ENCODE measurements at places on chromosomes 2 and 18.

DNA sequence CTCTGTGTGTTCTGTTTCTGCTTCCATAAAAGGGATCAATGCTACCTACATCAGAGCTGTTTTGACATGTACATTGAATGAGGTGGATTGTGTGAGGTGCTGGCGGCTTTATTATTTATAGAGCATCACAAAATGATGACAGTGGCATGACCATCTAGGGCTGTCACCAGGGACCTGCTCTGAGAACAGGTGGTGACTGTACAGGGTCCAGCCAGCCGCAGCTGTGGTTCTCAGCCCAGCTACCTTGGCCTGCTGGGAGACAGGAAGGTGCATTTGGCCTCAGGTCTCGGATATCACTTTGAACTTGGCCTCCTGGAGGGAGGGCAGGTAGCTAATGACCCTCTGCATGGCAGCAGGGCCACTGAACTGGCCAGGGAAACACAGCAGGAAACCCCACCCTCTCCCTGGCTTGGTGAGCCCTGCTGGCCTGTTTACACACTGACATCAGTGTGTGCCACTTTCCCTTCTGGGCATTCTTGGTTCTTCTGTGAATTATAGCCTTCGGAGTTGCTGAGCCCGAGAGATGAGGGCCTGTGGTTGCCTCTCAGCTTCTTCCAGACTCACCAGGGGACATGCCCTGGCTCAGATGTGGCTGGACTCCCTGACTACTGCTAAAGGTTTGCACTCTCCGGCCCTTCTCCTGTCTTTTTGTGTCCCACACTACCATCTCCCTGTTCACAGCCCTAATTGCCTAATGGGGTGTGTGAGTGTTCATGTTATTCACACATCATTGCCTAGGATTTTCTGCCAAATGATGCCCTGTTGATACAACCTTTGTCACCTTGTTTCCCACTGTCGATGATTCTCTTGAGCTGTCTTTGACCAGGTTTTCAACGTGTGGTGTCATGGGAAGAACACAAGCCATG lies 109.2 kb upstream of the RAB12 start:
- peak; percentile 34 for DNase-seq

DNA sequence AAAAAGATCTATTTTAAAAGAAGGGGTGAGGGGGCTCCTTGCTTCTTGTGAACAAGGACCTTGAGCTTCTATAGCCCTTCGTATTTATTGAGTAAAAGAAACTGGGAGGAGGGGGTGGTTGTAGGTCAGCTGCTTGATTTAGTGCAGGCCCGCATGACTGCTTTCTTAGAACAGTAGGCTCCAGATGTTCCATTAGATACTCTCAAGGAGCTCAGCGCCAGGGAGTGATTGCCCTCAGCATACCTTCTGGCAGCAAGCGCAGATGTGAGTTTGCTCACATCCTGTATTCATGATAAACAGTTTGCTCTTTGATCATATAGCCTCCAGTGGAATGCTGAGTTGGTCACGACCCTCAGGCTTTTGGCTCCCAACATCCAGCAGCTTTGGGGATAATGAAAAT lies 108.9 kb upstream of the XPO1 start:
- no peak for DNase-seq

DNA sequence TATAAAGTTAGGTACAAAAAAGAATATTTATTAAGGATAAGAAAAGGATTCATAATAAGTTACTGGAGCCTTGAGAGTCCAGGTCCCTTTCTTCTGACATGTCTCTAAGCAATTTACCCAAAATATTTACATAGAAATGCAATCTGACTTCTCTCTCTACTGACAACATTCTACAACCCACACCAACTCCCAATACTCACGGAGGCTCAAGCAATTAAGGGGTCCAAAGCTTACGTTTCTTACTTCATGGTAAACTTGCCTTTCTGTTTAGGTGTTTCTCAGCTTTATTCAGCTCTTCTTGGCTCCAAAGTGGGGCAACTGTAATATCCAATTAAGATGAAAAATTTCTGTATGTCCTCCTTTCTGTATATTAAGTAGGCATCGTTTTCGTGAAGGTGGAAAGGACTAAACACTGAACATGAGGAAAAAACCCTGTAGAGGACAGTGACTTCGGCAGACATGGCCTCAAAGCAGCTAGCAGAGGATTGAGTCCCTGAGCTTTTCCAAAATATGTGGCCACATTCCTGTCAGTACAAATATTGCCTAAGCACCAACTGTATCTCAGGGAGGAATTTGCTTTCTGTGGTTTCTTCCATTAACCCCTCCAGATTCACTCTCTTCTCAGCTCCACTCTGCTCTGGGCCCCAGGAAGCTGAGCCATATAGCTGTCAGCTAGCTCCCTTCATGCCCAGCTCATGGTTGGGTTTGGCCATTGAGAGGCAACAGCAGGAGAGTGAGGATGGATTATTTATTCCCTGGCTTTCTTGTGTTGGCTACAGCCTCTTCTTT lies 67.9 kb upstream of the GLS start:
- no peak for DNase-seq

DNA sequence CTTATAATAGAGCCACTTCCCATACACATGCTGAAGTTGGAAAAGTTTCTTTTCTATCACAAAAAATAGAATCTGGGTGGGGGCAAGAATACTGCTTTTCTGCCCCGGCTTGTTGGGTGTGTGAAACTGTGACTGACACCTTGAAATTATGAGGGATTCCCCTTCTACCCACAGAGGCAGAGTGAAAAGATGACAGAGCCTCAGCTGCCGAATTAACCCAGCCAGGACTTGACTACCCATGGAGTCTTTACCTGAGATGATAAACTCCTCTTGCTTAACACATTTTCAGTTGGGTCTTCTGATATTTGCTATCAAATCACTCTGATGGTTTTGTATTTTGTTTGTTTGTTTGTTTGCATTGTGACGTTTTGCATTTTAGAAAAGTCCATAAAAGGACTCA lies 66.0 kb upstream of the PMAIP1 start:
- DNase-seq: no peak

GRCh38 chr2:145615626-145616025 lies 1095.7 kb upstream of the ZEB2 start:
- DNase-seq: no peak

- DNase-seq: no peak
Measured at GRCh38 chr2:120780402-120780801, 44.7 kb downstream of the GLI2 start.

DNA sequence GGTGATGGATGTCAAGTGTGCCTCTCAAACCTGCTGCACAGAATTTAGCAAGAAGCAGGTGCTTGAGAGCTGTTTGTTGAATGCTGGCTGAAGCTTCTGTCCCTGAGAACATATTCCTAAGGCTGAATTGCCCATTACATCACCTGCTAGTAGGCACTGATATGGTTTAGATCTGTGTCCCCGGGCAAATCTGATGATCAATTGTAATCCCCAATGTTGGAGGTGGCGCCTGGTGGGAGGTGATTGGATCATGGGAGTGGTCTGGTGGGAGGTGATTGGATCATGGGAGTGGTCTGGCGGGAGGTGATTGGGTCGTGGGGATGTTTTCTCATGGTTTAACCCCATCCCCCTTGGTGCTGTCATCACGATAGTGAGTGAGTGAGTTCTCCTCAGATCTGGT lies 128.0 kb downstream of the HRH4 start:
- DNase-seq: no peak

DNA sequence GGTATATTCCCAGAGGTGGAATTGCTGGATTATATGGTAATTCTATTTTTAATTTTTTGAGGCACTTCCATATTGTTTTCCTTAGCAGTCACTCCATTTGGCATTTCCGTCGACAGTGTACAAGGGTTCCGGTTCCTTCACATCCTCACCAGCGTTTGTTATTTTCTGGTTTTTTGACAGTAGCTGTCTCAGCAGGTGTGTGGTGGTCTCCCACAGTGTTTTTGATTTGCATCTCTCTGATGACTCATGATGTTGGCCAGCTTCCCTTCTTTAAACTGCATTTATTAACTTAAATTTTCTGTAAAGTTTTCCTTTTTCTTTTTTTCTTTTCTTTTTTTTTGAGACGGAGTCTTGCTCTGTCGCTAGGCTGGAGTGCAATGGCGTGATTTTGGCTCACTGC lies 19.7 kb downstream of the SH3BP4 start:
- no peak for DNase-seq

DNA sequence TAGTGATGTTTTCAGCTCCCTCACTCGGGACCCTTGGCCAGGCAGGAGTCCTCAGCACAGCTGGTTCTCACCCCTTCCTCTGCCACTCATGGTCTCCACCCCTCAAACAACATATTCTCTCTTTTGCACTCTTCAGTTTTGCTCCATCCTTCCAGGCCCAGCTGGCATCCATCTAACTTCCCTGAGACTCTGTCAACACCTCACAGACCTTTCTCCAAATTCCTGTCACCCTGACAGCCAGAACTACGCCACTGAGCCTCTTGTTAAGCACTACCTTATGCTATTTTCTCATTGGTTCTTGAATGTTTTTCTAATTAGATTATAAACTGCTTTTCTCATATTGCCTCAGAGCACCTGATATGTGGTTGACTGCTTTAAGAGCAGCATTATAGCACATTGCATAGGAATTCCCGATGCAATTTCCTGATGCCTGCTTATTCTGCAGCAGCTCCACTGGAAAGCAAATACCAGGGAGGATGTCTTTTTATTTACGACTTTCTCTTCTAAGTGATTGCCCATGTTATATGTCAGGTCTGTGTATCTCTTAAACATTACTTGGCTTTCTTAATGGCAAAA lies 12.4 kb upstream of the INO80C start:
- DNase-seq: no peak

DNA sequence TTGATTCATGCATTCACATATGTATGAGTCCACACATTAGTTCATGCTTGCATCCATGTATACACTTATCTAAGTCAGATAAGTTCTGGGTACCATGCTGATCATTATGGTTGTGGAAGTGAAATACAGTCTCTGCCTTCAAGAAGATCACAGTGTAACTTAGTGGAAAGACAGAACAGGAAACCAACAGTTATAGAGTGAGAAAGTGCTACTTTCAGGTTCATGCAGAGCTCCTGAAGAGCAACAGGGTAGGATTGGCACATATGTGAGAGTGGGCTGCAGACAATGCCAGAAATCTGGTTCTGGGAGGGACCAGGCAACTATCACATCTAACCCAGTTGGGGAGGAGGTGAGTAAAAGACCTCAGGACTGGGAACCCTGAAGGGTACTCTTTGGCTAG lies 35.4 kb upstream of the PGAP1 start:
- no peak for DNase-seq

GRCh38 chr18:68406761-68407160 lies 308.1 kb downstream of the TMX3 start:
- no peak for DNase-seq
